ENCODE measurements at places on chromosomes 16 and 17. TPM values are rescaled to one million over a fixed set of nuclear protein-coding genes. Genes with fewer than 3 reads are reported as not detected.
A peak's percentile ranks its signal among the peaks of the same experiment; 100 is the strongest.

DNA sequence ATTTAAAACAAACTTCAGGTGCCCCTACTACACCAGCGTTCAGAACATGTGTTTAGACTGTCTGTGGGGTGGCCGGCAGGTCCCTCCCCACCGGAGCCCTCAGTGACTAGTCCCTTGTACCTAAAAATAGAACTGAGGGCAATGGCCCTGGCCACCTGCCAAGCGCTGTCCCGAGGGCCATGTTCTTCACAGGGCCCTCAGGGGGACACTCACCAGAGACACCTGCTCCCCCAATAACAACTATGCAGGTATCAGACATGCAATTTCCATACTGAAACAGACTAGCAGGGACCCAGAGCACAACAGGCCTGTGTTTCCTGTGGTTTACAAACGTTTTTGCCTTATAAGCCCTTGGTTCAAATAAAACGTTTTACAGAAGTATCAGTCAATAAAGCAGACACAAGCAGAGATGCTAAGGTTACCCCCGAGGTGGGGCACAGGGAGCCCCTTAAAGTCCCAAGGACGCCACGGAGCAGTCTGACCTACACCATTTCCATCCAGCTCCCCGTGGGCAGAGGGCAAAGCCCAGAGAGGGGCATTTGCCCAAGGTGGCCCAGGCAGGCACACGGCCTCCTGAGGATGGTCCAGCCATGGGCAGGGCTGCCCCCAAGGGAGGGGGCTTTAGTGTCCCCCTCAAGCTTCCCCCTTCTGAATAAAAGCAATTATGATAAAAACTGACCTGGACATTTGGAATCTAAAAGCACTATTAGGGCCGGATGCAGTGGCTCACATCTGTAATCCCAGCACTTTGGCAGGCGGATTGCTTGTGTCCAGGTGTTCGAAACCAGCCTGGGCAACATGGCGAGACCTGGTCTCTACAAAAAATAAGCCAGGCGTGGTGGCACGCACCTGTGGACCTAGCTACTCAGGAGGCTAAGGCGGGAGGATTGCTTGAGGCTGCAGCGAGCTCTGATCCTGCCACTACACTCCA, 896 bp upstream of the MYLK3 start:
- no peak for DNase-seq

DNA sequence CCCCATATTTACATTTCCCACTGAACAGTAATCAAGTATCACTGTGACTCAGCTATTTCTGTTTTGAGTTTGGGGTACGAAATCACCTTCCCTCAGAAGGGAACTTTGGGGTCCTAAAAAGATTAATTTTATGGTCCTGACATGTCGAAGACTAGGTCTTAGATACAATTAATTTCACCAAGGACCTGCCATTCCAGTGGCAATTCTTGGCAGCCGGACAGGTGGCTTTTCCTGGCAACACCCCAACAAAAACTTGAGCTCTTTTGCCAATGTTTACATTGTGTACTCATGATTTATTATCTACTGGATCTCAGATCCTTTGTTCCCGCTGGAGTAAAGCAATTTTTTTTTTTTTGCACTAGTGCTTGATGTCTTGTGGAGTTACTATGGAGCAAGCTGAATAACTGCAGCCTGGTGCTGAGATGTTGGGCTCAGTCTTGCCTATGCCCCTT, 14.4 kb downstream of the SLFN5 start:
- peak; percentile 93 for DNase-seq

Gene TBX2
- under 0.01 TPM for total RNA-seq

DNA sequence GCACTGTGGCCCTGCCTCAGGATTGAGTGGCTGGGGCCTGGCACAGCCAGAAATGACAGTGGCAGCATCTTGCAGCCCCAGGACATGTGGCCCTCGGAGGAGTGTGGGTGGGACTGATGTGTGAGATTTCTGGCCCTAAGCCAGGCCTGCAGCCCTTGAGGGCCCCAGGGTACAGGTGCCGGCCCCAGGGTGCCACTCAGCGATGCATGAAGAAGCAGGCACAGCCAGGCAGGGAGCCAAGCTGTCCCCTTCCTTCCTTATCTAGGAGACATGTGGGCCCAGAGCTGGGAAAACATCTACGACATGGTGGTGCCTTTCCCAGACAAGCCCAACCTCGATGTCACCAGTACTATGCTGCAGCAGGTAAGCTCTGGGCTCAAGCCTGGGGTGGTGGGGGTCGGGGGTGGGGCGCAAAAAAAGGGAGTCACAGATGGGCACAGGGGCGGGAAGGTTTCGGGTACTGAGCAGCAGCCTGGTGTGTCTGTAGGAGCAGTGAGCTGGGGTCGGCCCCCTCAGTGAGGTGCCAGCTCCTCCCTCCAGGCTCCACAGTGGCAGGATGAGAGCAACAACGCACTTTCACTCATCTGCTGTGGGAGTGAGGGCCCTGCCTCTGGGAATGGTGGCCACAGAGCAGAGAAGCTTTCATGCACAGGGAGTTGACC, 4.1 kb downstream of the ACE start:
- DNase-seq: no peak

Gene KRTAP9-9
- total RNA-seq: not detected

DNA sequence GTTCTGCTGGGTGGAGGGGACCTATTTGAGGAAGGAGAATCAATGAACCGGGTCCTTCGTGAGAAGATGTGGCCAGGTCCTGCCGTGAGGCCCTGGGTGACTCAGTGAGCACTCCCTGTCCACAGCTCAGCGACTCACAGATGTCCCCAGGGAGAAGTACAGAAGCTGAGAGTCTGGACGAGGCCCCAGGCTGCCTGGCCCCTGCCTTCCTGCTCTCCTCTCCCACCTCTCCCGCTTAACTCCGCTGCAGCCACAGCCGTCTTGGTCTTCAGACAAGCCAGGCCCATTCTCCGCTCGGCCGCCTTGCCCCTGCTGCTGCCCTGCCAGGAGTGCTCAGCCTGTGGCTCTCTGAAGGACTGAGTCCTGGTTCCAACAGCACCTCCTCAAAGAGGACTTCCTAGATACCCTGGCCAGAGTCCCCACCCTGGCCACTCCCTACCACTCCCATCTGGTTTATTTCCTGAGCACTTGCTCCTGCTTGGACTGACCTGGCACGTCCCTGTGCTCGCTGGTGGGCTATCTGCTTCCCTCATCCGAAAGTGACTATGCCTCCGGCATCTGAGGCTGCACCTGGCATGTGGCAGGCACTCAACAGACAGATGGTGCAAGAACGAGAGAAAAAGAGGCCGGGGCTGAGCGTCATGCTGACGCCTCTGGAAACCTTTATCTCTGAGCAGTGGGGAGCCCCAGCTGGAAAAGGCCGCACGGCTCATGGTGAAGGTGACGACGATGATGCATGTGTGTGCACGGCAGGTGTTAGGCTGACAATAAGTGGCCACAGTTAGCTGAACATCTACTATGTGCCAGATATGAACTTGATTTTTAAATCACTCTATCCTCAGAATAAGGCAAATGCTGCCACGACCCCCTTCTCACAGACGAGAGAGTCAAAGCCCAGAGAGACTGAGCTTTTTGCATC, 9.2 kb upstream of the TNFRSF13B start:
- no peak for DNase-seq

DNA sequence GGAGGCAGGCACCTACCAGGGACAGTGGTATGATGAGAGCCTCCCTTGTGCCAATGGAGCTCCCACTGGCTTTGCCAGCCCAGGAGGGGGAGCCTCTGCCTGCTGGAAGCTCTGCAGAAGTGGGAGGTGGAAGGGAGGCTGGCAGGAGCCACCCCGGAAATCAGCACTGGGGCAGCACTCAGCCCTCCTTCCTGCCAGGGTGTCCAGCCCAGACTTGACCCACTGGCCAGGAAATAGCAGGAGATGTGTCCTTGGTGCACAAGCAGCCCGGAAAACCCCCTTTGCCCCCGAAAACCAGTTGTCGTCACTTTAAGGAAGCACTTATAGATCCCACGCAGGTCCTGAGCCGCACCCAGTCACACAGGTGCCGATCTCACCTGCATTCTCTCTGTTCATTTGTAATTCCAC, 49.3 kb upstream of the CACNG4 start:
- DNase-seq: no peak

- no peak for DNase-seq
Measured at GRCh38 chr17:30565073-30565935, 88.1 kb downstream of the GOSR1 start.

DNA sequence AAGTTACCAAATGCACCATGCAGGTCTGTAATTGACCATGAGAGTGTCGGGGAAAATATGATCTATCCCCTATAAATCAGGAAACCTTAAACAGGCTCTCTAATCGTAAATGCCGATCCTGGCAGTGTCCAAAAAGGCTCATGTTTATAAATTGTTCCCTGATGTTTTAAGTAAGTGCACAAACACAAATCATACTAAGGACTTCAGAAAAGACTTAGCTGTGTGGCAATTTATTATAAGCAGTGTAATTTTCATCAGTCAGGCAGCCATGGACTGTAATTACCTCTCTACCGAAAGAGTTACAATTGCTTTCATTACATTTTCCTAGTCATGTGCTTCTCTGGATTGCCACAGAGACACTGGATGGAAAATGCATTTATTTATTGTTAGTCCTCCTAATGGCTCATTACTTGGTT, 73.4 kb upstream of the COX10 start:
- no peak for DNase-seq

DNA sequence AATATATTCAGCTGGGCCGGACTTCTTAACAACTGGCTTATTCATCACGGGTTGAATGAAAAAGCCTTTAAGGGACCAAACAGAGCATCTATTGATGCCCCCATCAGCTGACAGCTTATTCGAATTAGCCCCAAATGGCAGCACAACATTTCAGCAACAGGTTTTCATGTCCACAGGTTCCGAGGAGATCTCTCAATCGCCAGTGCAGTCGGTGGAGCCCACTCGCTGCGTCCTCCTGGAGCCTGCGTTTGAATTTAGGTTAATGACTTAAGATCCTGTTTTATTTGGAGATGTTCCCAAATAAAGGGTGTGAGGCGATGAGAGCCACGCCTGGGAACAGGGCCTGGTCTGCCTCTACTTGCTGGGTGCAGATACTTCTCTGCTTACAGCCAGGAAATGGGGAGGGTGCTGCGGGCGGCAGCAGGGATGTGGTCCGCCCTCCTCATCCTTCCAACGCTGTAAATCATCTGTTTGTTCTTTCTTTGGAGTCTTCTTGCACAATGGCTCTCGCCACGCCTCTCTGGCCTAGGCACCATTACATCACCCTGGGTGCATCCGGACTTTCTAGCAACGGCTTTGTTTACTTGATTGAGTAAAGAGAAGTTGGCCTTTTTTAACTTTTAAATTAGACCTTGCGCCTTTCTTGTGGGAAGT, 22.6 kb downstream of the NDE1 start:
- DNase-seq: peak; percentile 98

DNA sequence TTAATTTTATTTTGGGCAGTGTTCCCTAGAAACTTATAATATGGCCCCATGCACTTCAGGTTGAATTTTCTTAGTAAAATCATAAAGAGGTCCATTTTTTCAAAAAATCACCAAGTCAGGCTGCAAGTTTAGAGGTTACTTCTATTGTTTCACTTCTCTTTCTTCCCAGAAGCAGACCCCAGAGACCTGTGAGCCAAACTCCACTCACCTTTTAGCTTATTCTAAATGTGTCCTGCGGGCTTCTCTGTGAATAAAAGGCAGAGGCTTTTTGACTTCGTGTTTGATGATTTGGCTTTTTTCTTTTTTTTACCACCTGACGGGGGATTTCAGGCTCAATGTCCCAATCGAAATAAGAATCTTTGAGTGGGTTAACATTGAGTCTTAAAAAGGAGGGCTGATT, 7.4 kb downstream of the PRKCB start:
- DNase-seq: no peak

Gene CDH11
- 3.4 TPM for total RNA-seq

DNA sequence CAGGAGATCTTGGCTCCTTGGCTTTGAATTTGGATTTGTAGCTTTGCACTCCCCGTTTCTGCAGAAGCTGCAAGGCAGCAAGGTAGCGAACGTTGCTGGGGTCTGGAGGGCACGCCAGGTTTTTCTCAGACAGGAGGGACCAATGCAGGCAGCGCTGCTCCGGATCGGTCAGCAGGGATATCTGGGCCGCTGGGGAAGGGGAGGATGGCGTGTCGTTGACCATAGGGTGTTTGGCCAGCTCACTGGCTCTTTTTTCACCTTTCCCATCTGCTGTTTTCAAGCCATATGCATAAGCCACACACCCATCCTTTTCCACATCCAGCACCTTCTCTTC, 15.8 kb downstream of the C16orf46 start:
- no peak for DNase-seq

DNA sequence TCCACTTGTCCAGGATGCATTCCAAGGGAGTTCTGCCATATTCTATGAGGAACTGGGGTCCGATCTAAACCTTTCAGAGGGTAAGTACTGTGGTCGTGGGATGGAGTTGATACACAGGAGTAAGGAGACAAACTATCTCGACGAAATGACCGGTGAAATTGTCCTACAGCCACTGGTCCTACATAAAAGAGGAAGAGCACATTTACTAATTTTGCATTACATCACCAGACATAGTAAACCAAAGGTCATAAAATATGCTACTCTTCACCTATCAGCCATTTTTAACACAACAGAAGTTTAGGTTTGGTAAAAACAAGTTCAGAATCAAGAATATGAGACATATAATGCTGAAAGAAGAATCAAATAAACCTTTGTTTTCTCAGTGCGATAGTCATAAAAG, 8.1 kb downstream of the HSF5 start:
- no peak for DNase-seq

Gene SALL1
- total RNA-seq: under 0.01 TPM

- DNase-seq: peak; percentile 51
Measured at GRCh38 chr17:61809816-61810392, 53.4 kb downstream of the BRIP1 start.

- no peak for DNase-seq
Measured at GRCh38 chr17:27512511-27513346, 56.5 kb downstream of the KSR1 start.

Gene MAP3K3
- 74.8 TPM for total RNA-seq

GRCh38 chr16:56658327-56658875, 642 bp downstream of the MT1F start:
- DNase-seq: peak; percentile 11

DNA sequence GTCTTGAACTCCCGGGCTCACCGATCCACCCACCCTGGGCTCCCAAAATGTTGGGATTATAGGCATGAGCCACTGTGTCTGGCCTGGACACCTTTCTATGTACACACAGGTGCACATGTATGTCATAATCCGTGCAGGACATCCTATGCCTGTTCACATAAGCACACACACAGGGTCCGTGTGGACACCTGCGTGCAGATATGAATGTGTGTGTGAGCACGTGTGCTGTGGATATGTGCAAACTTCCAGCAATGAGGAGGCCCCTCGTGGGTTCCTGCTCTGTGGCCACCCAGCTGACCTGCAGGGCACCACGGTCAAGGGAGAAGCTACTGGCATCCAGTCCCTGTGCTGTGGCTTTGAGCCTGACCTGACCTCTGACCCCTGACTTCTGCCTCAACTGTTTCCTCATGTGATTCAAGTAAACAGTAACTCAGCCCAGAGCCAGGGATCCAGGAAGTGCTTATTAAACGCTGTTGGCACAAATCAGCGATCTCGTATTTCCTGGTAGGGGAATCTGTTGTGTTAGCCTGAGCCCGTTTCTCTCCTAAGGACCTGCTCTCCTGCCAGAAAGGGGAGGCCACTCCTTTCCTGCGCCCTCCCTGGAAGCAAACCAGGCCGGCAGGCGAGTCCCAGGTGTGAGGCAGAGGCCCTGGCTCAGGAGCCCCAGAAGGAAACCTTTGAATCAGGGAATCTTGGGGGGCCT, 6.5 kb downstream of the CPNE7 start:
- peak; percentile 90 for DNase-seq

GRCh38 chr17:80169784-80170500, at the start of gene CARD14:
CARD14 (plus strand) TSS chr17:80170030; CDS start chr17:80181439, 11,409 bp downstream.
- DNase-seq: no peak

GRCh38 chr17:77478281-77478680, 337.5 kb downstream of the SEC14L1 start:
- no peak for DNase-seq

Gene EPX
- not detected for total RNA-seq

GRCh38 chr17:73568934-73569333, 75.3 kb downstream of the SDK2 start:
- DNase-seq: no peak
